Iris pigment epithelial cell (primary cell): ENCODE measurements at places on chromosomes 2 and 18.

GRCh38 chr2:240502059-240502429, 55.7 kb downstream of the ANKMY1 start:
- no peak for DNase-seq

- no peak for DNase-seq
These were observed 1135.1 kb upstream of the CHAC2 start for GRCh38 chr2:52632543-52632942.

DNA sequence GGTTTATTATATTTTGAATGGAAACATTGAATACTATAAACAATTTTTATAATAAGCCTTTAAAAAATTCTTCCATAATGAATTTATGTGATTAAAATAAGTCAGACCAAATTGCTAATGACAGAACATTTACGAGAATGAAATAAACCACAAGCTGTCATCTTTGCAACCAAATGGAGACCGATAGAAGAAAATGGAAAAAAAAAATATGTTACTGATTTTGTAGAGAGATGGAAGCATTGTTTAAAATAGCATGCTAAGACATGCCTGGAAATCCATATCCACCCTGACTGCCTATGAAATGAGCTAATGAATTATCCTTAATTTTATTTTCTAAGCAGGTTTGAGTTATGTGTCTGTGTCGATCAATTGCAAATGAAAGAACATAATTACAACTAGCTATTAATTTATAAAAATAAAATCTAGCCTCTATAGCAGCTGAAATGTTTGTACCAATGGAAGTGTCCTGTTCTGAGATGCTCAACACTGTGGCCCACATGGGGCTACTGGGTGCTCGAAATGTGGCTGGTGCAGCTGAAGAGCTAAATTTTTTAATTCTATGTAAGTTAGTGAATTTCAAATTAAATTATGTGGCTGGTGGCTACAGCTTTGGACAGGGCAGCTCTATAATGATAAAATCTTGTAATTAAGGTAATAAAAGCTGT, 832.8 kb downstream of the RNF144A start:
- DNase-seq: no peak

DNA sequence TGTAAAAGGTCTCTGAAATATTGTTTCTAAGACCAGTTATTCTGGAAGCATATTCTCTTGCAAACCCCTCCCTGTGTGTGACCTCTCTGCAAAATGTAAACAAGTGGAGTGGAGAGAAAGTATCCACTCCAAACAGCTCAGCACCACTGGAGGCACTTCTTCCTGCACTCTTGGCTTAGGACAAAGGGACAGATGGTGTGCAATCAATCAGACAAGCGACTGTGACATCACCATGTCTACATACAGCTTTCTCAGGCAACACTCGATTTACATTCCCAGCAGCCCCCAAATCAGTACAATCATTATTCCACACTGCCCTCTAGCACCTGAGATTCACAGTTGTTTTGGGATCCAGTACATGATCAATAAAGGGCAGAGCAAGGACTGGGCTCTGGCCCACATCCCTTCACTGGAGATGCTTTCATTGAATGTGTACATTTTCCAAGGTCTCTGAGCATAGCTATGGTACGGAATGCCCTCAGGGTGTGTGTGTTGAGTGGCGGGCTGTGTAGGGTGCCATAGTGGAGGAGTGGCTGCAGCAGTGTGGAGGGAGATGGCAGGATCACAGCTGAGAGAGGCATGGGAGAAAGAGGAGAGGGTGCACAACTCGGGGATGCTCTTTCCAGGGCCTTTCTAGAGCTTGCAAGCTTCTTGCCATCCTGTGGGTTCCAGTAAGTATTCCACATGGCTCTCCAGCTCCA, 311.8 kb upstream of the ST6GAL2 start:
- DNase-seq: no peak

DNA sequence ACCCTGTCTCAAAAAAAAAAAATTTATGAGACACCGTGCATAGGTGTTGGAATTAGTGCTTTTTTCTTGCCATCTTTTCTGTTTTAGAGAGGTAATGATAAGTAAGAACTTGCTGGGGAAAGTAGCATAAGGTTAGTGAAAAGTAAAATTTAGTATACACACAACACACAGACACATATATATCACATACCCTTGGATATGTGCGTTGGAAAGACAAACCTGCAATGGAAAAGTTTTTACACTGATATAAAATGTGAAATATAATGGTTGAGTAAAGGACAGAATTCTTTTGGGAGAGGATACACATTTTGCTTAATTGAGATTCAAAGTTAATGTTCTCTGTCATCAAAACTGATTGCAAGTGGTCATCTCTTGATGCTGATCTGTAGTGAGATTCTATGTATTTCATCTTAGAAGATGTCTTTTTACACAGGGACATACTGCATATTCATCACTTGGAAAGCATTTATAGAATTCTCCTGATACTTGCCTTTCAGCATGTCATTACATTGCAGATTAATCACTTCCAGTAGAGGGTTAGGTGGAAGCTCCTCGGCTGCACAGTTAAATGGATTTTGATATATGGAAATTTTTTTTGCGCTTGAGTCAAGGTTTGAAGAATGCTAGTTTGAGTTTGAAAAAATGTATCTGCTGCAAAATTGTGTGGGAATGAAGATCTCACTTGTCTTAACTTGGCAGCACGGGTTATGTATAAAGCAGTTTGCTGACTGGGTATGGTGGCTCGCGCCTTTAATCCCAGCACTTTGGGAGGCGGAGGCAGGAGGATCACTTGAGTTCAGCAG, 13.5 kb downstream of the PPP1CB start:
- peak; percentile 62 for DNase-seq

GRCh38 chr2:59025157-59025757, 784.1 kb upstream of the FANCL start:
- DNase-seq: peak; percentile 29

GRCh38 chr18:907115-907884, 2.6 kb downstream of the ADCYAP1 start:
- DNase-seq: no peak

- no peak for DNase-seq
These were observed 61.4 kb upstream of the KIF5C start for GRCh38 chr2:148813603-148814065.

DNA sequence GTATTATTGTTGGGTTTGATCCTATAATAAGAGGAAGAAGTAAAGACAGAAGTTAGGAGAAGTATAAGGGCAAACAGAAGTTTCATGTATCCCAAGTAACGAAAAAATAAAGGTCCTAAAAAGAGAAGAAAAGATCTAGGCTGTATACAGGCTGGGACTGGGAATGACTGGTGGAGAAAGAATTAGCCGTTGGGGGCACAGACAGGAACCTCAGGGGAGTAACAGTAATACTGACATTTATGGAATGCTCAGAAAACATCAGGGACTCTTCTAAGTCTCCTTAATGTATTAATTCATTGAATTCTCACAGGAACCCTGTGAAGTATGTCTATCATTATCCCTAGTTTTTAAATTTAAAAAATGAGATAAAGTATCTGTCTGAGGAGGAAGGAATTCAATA, 67.6 kb downstream of the PTPN2 start:
- no peak for DNase-seq

GRCh38 chr2:181243319-181243718, 213.9 kb upstream of the ITGA4 start:
- DNase-seq: no peak

- DNase-seq: no peak
These were observed 1382.8 kb upstream of the CELF4 start for GRCh38 chr18:38948436-38948835.

GRCh38 chr2:226756131-226756530, 43.5 kb downstream of the IRS1 start:
- DNase-seq: peak; percentile 97

DNA sequence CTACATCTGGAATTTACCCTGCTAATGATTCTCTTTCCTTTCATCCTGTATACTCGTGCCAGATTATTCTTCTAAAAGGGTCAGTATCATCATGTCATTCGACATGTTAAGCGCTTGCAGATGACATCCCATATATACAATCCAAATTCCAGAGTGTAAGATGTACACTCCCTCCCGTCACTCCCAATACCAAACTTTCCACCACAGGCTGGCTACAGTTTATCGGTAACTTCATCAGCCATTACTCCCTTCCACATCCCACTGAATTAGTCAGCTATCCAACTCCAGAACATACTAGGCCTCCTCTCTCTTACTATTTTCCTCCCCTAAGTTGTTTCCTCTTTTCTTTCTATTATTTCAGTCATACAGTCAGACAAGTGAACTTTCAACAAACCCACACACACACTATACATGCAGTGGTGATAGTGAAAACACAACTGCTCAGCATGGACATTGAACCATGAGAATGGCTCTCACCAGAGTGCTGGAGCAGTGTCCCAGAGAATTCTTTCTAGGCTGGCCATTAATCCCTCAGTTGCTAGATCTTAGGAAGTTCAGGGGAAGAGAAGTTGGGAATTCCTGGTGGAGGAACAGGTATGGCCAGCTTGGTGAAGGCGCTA, 10.6 kb upstream of the NMI start:
- no peak for DNase-seq

DNA sequence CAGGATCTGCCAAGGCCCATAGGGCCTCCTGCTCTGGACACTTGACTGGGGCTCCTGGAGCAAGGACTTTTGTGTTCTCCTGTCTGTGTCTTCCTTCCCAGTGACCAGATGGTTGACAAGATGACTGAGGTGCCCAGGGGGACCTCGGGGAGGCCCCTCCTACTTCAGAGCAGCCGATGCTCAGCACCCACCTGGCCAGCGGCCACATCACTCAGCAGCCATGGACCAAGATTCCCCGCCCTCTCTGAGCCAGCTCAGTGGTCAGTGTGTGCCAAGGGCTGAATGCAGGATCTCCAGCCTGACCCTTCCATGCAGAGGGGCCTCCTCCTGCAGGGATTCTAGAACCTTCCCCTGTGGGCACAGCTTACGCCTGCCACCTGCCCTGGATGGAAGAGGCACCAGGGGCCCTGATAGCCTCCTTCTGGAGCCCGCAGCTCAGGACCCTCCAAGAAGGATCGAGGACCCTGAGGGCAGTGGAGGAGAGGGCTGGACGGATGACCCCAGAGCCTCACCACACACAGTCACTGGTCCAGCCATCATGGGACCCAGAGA, 87.4 kb upstream of the GPC1 start:
- DNase-seq: no peak

GRCh38 chr2:38925982-38926381, 36.3 kb downstream of the ARHGEF33 start:
- no peak for DNase-seq

- no peak for DNase-seq
These were observed 911.6 kb downstream of the EPHA4 start for GRCh38 chr2:220660277-220661145.

DNA sequence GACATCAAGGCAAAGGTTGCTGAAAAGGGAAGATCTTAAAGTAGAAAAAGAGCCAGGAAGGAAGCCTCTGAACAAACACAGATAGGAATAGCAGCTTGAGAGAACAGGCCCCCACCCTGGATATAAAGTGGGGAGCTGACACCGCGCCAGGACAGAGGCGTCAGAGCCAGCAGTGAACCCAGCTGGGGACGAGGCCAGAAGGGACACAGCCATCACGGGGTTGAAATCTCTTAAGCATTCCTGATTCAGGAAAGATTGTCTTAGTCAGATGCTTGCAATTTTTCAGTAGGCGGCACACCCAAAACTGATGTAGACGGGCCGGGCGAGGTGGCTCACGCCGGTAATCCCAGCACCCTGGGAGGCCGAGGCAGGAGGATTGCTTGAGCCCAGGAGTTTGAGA, 93.8 kb upstream of the PHLPP1 start:
- peak; percentile 47 for DNase-seq

GRCh38 chr18:13375302-13376255, 157.0 kb downstream of the LDLRAD4 start:
- peak; percentile 98 for DNase-seq

DNA sequence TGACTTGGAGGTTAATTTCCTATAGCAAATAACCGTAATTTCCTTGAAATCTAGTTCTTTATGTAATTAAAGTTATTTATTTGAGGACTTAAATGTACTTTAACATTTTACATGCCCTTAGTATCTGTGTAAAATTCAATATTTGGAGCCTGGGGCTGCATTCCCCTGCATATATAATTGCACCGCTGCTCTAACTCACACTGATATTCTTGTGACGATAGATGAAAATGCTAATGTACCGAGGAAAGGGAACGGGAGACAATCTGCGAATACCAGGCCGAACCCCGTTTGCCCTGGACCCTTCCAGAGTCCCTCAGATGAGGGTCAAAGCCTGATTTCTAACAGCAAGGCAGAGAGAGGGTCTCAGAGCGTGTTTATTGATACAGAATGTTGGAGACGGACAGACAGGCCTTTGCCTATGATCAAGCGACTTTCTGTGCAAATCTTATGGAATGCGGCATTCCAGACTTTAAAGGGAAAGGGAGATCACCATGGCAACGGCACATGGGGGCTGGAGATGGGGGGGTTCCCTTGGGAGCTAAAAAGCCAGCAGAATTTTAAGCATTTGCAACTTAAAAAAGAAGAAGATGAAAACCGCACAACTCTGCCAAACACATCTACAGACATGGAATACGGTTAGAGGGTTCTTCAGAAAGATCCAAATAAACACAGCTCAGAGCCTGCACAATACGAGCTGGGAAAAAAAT, 57.6 kb upstream of the TWIST2 start:
- DNase-seq: no peak

GRCh38 chr2:207241198-207241597, 75.5 kb upstream of the KLF7 start:
- DNase-seq: no peak

DNA sequence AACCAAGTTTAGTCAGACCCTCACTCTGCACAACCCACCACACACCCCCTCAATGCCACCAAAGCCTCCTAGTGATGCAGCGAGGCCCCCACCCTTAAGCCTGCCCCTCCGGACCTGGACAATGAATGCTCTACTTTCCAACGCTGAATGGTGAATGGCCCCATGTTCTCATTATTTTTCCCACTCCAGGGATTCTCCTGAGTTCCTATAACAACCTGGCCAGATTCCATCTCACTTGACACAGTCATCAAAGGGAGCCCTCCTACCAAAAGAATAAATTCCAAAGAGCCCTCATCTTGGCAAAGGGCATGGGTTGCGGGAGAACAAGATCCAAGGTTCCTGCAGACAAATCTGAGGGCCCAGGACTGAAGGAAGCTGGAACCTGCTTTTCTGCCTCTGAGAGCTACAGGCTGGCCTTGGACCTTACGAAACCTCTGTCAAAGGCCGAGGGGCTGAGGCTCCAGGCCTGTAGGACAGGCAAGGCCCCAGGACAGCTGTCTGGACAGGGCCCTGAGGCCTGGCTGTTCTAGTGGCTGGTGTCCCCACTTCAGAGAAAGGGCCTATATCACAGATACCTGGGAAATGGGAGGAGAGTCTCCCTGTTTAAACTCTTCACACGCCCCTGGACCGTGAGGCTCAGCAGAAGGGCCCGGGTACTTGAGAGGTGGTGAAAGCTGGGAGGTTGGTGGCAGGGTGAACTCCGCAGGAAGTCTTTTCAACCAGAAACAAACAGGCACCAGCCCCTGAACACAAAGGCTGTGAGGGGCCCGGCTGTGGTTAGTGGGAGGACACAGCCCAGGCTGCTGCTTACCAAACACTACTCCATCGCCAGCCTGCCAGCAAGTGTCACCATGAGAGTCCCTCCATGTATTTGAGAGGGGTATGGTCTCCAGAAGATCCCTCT, 27.3 kb downstream of the SFXN5 start:
- DNase-seq: no peak

- peak; percentile 60 for DNase-seq
These were observed 387.8 kb downstream of the IRS1 start for GRCh38 chr2:226411727-226412360.
